Hematopoietic multipotent progenitor cell treated with erythropoietin and hydrocortisone succinate and interleukin-3 and kit ligand, for 4 days (in vitro differentiated cells): ENCODE measurements at places on chromosomes 1 and 21.
A peak's percentile ranks its signal among the peaks of the same experiment; 100 is the strongest.

GRCh38 chr1:43875331-43875730 lies 58.3 kb upstream of the ARTN start:
- no peak for DNase-seq

DNA sequence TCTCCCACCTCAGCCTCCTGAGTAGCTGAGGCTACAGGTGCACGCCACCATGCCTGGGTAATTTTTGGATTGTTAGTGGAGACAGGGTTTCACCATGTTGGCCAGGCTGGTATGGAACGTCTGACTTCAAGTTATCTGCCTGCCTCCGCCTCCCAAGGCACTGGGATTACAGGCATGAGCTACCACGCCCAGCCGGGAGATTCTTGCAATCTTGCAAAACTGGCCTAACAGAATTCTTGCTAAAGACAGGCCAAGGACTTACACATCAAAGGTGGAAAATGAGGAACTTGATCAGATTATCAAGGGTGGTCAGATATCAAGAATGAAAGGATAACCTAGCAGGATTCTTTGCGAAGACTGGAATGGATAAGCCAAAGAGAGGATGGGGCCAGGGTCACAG lies 98.3 kb upstream of the TIAM1 start:
- no peak for DNase-seq

GRCh38 chr1:159307346-159308020 lies 5.3 kb downstream of the FCER1A start:
- DNase-seq = peak; percentile 95

GRCh38 chr1:160774886-160775719 lies 20.9 kb upstream of the LY9 start:
- DNase-seq = no peak

GRCh38 chr1:212070720-212071302 lies 35.3 kb downstream of the DTL start:
- DNase-seq = peak; percentile 69

- DNase-seq = peak; percentile 78
Observed at GRCh38 chr1:167650269-167651160, 20.5 kb downstream of the RCSD1 start.

- no peak for DNase-seq
Observed at GRCh38 chr1:15640667-15641066, 23.4 kb downstream of the DDI2 start.

- no peak for DNase-seq
Observed at GRCh38 chr21:26153758-26154157, 16.8 kb downstream of the APP start.

- no peak for DNase-seq
Observed at GRCh38 chr21:45075596-45076244, 1.3 kb downstream of the ADARB1 start.

- no peak for DNase-seq
Observed at GRCh38 chr1:236181059-236181458, 38.7 kb downstream of the GPR137B start.

DNA sequence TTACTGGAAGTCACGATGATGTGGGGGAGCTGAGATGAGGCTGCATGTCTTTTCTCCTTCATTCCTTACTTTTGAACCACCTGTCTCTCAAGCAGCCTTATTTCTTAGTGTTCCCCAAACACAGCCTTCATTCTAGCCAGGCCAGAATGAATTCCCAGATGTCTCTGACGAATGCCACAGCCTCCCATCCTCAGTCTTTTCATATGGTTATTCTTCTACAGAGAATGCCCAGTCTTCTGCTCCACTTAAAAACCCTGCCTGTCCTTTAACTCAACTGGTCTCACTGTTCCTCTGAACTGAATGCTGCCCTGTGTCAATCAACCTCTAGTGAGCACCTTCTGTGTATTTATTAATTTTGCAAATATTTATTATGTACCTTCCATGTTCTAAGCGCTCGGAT lies 156.2 kb downstream of the PLA2G4A start:
- no peak for DNase-seq

GRCh38 chr1:106954661-106955229 lies 101.7 kb upstream of the PRMT6 start:
- DNase-seq = no peak

DNA sequence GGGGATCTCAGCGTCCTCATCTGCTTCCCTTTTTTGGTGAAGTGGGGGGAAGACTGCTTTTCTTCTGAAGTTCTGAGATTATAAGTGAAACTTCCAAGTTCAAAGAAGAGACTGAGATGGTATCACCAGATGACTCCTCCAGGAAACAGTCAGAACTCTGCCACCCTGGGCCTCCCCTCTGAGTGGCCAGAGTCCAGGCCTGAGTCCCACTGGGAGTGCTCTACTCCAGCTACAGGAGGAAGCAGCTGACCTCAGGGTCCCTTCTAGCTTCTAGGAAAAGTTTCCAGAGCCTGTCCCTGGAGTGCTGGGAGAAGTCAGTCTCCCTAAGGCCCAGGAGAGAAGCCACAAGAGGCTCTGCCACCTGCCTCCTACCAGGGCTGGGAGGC lies 104.7 kb downstream of the CASZ1 start:
- no peak for DNase-seq

DNA sequence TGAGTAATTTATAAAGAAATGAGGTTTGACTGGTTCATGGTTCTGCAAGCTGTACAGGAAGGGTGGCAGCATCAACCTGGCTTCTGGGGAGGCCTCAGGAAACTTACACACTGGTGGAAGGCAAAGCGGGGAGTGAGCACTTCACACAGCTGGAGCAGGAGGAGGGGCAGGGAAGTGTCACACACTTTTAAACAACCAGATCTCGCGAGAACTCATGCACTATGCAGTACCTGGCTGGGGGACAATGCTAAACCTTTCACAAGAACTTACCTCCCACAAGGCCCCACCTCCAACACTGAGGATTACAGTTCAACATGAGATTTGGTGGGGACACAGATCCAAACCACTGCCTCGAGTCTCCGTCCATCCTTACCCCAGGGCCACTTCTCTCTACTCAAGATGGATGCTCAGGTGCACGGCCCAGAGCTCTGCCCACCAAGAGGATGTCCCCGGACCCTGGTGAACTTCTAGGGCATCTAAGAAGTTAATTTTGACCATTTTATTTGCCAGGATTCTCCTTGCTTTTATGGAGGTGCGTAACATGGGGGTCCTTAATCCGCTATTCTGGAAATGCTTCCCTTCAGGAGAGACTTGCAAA lies 22.7 kb upstream of the ACTRT2 start:
- DNase-seq = no peak

- DNase-seq = peak; percentile 67
Observed at GRCh38 chr1:91712981-91713841, 172.7 kb downstream of the TGFBR3 start.

- peak; percentile 49 for DNase-seq
Observed at GRCh38 chr1:44834328-44834727, 8.7 kb downstream of the PTCH2 start.

GRCh38 chr1:29338908-29339575 lies 102.7 kb downstream of the PTPRU start:
- DNase-seq = no peak

GRCh38 chr1:3510136-3510955 lies 55.9 kb downstream of the ARHGEF16 start:
- DNase-seq = no peak

DNA sequence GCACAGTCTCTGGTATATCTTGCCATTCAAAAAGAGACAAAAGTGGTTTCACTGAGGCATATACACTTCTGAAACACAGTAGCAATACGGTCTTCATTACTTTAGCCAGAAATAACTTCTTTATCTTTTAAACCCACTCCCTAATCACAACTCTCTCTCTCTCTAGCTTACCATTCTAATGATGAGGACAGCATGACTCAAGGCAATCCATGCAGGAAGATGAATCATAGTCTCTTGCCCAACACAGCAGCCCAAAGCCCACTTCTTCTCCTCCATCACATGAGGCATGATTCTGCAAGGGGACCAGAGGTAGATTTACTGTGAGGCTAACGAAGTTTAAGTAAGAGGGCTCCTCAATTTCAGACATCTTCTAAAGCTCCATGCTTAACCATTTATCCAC lies 285.0 kb upstream of the NR5A2 start:
- peak; percentile 73 for DNase-seq

GRCh38 chr1:9687120-9687873 lies 35.8 kb downstream of the PIK3CD start:
- DNase-seq = peak; percentile 72

GRCh38 chr21:35111321-35111930 lies 62.3 kb upstream of the RUNX1 start:
- no peak for DNase-seq

DNA sequence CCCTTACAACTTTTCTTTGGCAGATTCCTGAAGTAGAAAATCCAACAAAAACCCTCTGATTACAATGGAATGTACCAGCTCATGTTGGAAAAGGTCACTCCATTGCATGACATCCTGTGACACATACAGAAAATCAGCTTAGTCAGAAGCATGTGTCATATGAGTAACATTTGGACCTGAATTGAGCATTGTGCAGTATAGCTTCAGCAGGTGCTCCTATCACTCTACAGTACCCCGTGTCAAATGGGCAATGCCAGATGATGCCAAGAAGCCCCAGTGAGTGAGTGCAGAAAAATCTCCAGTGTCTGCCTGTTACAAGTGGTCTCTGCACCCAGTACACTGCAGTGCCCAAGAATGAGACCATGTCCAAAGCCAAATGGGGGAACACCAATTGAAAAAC lies 129.7 kb upstream of the RUNX1 start:
- DNase-seq = no peak

- DNase-seq = no peak
Observed at GRCh38 chr1:202745323-202745888, 35.2 kb upstream of the SYT2 start.

GRCh38 chr1:234928642-234929041 lies 200.0 kb downstream of the TOMM20 start:
- no peak for DNase-seq

DNA sequence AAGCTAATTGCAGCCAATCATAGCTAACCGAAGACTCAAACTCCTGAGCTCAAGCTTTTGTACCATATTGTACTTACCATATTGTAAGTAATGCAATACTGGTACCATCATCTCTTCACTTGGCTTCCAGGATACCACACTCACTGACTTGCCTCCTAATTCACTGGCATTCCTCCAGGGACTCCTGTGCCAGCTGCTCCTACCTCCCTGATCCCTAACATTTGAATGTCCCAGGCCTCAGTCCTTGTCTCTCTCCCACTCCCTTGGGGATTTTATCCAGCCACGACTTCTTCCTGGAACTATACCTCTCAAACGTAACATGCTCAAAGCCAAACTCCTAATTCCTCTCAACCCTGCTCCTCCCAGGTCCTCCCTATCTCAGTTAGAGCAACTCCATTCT lies 33.8 kb downstream of the USP48 start:
- no peak for DNase-seq

- DNase-seq = no peak
Observed at GRCh38 chr1:24152631-24153494, 9.9 kb upstream of the IL22RA1 start.

DNA sequence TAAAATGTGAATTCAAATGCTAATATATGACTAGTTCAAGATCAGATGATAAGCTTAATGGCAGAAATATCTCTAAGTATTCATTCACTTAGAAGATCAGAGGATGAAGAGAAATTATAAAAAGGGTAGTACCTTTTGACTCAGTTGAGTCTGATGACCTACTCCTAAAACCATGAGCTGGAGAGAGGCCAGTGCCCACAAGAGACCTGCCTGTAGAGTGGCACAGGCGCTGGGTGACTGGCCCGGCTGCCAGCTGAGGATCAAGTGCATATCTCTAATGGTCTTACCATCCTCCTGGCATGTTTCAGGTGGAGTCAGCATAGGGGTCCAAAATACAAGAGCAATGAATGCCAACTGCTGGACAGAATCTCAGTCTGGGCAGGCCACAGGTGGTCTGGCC lies 14.1 kb downstream of the DDAH1 start:
- DNase-seq = no peak
